ENCODE measurements at places on chromosomes 6 and 20. TPM values are rescaled to one million over a fixed set of nuclear protein-coding genes. Genes with fewer than 3 reads are reported as not detected.
A peak's percentile ranks its signal among the peaks of the same experiment; 100 is the strongest.

DNA sequence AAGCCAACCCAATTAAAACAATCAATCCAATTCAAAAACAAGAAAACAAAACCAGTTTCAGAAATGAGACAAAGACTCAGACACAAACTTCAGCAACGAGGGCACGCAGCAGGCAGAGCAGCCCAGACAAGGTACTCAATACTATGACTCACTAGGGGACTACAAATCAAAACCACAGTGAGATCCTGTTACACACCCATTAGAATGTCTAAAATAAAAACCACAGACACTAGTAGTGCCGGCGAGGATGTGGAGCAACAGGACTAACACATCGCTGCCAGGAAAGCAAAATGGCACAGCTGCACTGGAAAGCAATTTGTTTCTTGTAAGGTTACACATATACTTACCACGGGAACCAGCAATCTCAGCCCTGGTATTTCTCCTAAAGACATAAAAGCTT is 28.4 kb upstream of the MAS1L start:
- DNase-seq, result no peak

- no peak for DNase-seq
Observed at GRCh38 chr20:2845607-2846006, 5.1 kb downstream of the VPS16 start.

GRCh38 chr20:59207235-59207634 is 43.6 kb downstream of the ZNF831 start:
- DNase-seq, result no peak

DNA sequence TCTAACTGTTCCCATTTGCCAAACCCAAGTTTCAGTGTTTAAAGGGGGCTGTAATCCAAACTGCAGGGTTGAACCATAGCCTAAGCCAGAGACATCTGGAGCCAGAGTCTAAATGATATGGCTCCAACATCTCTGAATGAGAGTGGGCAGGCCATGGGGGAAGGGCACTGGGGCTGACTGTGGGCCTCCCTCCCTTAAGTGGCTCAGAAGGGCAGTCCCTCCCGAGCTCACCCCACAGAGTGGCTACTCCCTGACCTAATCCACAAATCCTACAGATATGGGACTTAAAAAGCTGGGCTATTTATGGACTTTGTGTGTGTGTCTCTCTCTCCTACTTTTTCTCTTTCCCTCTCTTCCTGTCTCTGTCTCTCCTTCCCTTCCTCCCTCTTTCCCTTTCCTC is 35.8 kb upstream of the AAR2 start:
- DNase-seq, result no peak

DNA sequence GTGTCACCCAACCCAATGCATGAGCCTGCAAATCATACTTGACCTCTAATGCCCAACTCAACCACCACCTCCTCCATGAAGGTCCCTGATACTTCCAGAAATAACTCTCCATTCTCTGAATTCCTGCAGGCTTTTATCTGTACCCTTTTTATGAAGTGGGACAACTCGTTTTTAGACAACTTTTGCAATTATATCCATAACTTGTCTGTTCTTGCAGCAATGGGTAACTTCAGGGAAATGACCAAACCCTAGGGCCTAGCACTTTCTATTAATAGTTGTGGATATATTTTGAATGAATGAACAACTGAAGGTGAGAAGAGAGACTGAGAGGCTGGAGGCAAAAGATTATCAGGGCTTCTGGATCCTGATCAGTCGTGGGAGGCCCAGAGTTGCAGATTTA is 236.6 kb upstream of the MOCS1 start:
- no peak for DNase-seq

- DNase-seq, result no peak
Observed at GRCh38 chr6:30931969-30932645, at the start of gene SFTA2. TSS of gene SFTA2 (minus strand) at chr6:30932170. CDS start at chr6:30932096, 74 bp downstream.

DNA sequence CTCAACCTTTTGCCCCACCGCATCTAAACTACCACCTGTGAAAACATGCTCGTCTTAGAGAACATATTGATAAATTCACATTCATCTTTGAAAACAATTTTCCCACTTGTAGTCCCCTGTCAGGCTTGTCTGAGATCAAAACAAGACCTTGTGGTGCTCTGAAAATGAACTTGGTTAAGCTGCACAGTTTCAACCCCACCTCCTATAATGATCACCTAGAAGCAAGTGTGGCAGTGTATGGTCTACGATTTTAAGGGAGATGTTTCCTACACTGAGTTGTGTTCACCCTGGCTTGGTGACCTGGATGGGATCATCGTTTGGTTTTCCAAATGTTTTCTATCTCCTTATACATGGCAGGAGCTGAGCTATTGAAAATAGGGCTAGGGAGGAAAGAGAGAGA is 539.4 kb downstream of the DOK5 start:
- no peak for DNase-seq

DNA sequence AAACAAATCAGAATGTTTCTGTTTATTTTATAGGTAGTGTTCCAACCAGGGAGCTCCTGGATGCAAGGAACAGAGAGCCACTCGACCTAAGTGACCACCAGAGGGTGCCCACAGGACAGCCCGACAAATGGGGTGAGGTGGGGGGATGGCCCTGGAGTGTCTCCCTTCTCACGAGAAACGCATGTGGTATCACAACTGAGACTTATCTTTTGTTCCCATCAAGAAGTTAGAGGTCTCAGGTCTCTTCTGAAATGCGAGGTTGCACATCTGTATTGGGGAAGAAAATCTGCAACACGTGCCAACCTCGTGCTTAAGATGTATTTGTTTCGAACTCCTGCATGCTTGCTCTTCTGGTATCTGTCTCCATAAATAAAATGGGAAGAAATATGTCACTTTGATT is 104.0 kb downstream of the ISM1 start:
- no peak for DNase-seq

GRCh38 chr6:27980111-27980510 is 23.1 kb downstream of the OR2B6 start:
- no peak for DNase-seq

- DNase-seq, result no peak
Observed at GRCh38 chr20:62097881-62098407, 24.3 kb upstream of the LSM14B start.

DNA sequence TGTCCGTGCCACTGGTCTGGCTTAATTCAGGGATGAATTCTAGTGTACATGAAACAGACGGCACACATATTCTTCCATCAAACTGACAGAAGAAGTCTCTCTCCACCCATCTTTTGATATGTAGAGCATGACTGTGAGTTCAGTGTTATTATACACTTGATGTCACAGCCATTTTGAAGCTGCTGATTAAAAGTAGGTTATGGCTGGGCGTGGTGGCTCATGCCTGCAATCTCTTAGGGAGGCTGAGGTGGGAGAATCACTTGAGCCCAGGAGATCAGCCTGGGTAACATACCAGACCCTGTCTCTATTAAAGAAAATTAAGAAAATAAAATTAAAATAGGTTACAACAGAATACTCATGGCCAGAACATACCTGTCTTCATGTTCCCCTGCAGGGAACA is 20.7 kb downstream of the C6orf15 start:
- DNase-seq, result no peak

DNA sequence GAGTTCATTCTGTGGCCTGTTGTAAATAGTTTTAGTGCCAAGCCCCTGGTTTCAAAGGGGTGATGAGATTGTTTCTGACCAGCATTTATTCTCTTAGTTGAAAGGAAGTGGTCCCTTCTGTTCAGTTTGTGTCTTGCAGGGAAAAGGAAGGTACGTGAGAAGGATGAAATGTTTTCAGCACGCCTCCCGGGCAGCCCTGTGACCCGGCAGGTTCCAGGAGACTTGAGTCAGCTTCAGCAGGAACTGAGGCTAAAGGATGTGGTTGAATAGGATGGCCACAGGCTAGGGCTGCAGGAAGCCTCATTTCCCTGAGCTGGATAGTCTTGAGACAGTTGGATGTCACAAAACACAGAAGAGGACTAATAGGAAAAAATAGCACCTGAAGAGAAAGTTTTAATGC is 132.4 kb upstream of the SYNDIG1 start:
- no peak for DNase-seq

- DNase-seq, result peak; percentile 8
Observed at GRCh38 chr20:43459022-43459942, 1.6 kb downstream of the SRSF6 start.

GRCh38 chr6:140051521-140052512 is 677.4 kb upstream of the CITED2 start:
- DNase-seq, result no peak

DNA sequence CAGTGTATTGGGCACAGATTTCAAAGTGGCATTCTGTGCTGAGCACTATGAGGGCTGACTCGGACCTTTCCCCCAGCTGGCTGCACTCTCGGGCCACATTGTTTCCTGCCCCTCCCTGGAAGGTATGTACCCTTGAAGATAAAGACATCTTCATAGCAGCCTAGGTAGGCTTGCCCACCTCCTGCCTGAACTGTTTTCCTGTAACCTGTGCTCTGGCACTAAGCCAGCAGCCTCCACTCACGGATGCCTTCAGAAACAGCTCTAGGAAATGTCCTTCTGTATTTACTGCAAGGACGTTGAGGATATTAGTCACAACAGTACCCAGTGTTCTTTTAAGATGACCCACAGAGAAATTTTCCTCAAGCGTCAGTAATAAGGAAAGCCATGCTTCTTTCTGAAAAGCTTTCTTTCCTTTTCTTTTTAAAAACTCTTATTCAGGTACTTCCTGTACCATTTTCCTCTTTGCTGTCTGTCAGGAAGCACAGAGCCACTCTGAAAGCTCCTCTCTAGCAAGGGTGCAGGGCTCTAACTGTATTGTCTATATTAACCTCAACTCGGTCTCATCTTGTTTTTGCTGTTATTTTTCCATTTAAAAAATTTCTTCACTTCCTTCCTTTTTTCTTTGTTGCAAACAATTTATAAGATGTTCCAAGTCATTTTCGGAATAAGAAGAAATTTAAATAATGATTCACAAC is 43.5 kb downstream of the TTI1 start:
- DNase-seq, result no peak

DNA sequence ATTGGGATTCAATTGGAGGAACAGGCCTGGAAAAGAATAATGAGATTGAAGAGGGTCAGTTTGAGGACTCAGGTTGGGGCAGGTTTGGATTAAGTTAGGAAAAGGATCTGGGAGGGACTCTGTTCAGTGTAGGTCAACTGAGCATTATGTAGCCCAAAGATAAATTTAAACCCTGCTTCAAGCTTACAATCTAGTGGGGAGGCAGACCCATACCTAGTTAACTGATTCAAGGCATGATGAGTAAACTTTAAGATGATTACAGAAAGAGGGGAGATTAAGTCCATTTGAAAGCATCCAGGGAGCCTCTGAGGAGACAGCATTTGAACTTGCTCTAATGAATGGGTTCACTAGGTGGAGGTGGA is 11.4 kb upstream of the LTA start:
- DNase-seq, result no peak

GRCh38 chr6:32079566-32080290 is 29.4 kb downstream of the TNXB start:
- DNase-seq, result no peak

GRCh38 chr6:151341476-151342195 is 49.7 kb downstream of the ZBTB2 start:
- DNase-seq, result no peak

DNA sequence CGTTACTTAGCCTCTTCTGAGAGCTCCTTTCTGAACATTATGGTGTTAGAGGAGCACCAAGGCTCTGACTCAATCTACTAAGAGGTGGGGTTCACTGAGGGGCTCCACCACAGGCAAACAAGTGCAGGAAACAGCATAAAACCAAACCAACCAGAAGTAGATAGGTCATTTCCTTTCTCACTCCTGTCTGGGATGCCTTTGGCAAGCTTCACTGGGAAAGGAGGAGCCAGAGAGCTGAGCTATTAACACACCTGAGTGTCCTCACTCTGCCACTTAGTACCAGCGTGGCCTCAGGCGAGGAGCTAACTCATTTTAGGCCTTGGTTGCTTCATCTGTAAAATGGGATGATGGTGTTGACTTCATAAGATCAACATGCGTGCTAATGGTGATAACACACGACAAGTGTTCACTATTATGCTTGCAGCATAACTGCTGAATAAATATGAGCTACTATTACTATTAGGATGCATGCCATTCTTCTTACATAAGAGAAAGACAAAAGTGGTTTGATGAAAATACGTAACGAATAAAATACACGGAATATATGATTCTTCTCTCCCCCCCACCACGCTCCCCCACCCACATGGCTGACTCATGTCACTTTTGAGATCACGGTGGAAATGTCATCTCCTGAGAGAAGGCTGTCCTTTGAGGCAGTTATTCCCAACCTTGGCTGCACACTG is 185.4 kb downstream of the BCAS1 start:
- no peak for DNase-seq

- no peak for DNase-seq
Observed at GRCh38 chr6:44477293-44477894, 89.9 kb downstream of the CDC5L start.

GRCh38 chr6:37160922-37161778 is 8.8 kb upstream of the PIM1 start:
- DNase-seq, result no peak

- DNase-seq, result no peak
Observed at GRCh38 chr20:21826976-21827375, 121.5 kb downstream of the PAX1 start.

DNA sequence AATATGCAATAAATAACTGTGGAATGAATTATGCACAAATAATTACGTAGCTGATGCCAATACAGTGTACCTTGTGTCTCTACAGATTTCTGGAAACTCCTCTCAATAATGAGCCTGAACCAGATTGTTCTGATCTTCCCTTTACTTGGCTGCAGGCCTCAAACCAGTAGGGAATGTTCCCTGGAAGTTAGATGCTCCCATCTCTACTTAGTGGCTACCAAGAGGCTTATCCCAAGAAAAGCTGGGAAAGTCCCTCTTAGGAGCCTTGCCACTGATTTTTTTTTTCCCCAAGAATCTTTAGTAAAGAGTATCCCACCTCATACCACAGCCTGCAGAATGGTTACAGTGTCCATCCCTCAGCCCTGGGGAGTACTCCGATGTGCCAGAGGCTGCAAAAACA is 702.1 kb downstream of the RFPL4B start:
- no peak for DNase-seq

- DNase-seq, result no peak
Observed at GRCh38 chr20:16132036-16132798, 441.0 kb downstream of the KIF16B start.

GRCh38 chr6:31948753-31949413 is 3.0 kb downstream of the CFB start:
- no peak for DNase-seq

- no peak for DNase-seq
Observed at GRCh38 chr20:15079594-15080340, 742.4 kb upstream of the FLRT3 start.

TMEM244 gene
- 1.1 TPM for total RNA-seq

KIF3B gene
- 19.6 TPM for total RNA-seq

DEFB123 gene
- total RNA-seq, result not detected

SLA2 gene
- total RNA-seq, result 39.4 TPM

OPN5 gene
- total RNA-seq, result not detected

DEK gene
- 75.3 TPM for total RNA-seq

FAXC gene
- total RNA-seq, result not detected

FOXC1 gene
- total RNA-seq, result not detected

KCNQ2 gene
- 0.89 TPM for total RNA-seq

UQCC2 gene
- total RNA-seq, result 14.9 TPM

HLA-E gene
- 1,662 TPM for total RNA-seq

GLP1R gene
- not detected for total RNA-seq

OR12D3 gene
- total RNA-seq, result not detected

SEL1L2 gene
- total RNA-seq, result not detected

Data from CD4-positive, CD25-positive, alpha-beta regulatory T cell (primary cell).